ENCODE measurements at places on chromosomes 3 and 15.

DNA sequence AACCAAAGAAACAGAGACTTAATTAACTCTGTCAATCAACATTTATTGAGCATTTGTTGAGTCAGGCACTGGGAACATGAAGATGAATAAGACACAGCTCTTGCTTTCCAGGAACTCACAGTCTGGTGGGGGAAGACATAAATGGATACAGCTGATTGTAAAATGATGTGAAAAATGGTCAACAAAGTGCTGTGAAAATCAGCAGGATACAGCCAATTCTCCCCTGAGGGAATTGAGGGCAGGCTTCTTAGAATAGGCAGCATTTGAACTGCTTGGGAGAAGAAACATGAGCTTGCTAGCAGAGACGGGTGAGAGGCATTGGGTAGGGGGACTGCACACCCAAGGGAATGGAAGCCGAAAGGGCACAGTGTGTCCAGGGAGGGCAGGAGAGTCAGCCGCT, 41.1 kb downstream of the MFSD1 start:
- no peak for DNase-seq

DNA sequence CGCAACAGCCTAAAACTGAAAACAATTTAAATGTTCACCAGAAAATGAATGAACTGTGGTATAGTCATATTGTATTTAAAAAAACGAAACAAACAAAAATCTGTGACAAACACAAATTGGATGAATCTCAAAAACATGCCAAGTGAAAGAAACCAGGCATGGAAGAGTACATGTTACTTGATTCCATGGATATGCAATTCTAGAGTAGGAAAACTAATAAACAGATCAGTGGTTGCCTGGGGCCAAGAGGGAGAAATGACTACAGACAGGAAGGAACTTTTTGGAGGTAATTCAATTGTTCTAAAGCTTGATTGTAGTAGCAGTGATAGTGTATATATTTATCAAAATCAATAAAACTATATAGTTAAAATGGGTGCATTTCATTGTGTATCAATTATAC, 16.8 kb downstream of the UBE3A start:
- DNase-seq = no peak

GRCh38 chr3:72800869-72801268, 47.4 kb downstream of the SHQ1 start:
- no peak for DNase-seq

DNA sequence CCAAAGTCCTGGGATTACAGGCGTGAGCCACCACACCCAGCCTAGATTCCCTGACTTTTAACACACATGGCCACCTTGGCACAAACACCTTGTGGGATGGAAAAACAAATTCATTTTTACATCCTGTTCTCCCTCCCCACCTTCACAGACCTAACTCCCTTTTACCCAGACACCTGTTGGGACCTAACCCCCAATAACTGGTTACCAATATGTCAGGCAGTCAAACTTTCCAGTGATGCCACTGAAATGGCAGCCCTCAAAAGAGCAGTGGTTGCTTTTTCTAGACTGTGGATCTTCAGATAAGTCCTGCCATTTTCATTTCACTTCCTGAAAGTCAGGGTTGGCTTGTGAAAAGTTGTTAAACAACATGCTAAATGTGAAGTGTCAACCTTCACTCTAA, 34.9 kb downstream of the SIN3A start:
- DNase-seq = no peak

DNA sequence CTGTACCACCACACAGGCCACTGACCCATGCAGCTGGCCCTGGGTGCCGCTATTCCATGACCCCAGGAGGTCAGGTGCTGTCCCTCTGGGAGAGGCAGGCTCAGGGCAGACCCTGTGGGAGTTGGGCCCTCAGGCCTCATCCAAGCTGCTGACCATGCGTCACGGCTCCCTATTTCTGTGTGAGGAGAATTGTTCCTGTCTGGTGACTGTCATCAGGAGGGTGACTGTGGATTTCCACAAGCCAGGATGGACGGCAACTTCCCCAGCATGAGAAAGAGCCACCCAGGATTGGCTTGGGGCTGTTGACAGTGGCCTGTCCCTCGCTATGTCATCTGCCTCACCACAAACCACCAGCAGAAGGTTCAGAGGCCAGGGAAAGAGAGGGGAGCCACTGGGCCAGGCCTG, 41.4 kb downstream of the ZDHHC19 start:
- DNase-seq = no peak

GRCh38 chr3:89380016-89380415, 272.6 kb downstream of the EPHA3 start:
- DNase-seq = no peak

- no peak for DNase-seq
Observed at GRCh38 chr15:57406062-57406772, 29.9 kb downstream of the CGNL1 start.

- DNase-seq = no peak
Observed at GRCh38 chr15:32701863-32702262, 15.9 kb upstream of the GREM1 start.

DNA sequence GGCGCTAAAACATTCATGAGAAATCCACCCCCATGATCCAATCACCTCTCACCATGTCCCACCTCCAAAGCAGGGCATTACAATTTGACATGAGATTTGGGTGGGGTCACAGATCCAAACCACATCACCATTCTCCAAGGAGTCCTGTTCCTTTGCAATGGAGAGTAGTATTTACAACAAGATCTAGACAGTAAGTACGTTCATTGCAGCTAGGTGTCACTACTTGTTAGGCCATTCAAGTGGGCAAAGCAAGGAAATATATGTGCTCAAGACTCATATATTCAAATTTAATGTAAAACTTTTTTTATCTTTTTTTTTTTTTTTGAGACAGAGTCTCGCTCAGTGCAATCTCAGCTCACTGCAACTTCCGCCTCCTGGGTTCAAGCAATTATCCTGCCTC, 79.3 kb downstream of the AQP9 start:
- no peak for DNase-seq

GRCh38 chr3:167691366-167691765, 37.6 kb upstream of the WDR49 start:
- DNase-seq = peak; percentile 20

DNA sequence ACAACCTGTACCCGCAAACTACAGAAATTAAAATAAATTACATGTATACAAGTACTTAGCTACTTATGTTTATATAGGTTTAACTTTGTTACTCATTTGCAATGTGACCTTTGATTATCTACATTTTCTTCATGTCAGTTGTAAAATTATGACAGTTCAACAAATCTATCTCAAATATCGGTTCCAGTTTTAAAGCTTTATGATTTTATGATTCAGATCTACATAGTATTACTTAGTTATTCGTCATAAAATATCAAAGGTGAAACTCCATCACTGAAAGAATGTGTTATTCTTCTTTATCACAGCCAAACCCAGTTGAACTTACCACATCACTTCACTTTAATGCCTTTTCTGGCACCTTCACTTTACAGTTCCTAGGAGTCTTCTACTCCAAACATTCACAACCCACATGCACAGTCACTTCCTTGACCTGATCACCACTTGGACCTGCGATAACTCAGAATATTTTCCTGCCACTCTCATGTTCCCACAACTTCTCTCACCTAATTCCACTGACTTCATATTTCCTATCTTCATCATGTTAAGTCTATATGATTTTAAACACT, 47.2 kb downstream of the SLITRK3 start:
- no peak for DNase-seq

DNA sequence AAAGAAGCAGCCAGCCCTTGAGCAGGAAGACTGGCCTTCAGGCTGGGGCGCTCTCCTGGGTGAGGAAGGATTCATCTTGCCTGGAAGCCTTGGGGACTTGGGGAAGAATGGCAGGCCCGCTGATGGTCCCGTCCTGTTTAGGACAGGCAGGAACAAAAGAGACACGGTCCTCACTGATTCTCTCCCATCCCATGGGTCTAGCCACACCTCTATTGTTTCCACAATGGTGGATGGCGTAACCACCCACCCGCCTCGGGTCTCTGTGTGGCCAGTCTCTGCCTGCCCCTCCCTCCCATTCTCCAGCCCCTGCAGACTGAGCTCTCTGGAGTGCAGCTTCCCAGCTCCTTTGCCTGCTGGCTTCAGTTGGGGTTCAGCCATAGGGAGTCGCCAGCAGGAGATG, 284.3 kb downstream of the UACA start:
- no peak for DNase-seq

DNA sequence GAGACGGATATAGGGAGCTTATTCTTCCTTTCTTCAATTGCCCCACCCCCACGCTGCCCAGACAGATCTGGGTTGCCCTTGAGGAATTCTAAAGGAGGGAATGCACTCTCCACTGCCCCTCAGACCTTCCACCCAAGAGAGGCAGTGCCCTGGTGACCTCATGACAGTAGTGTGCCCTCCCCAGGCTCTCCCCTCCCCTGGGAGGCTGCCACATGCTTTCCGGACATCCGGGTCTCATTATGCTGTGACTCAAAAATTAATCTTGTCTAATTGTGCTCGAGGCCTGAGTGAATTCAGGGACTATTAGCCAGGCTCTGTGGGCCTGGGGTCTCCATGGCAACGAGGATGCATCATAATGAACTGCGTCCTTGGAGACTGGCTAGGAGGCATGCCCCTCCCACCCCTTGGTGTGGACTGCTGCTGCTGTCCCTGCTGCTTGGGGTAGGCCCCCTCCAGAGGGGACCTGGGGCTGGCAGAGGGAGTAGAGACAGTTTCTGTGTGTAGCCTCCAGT, 20.8 kb downstream of the CORO2B start:
- DNase-seq = no peak

GRCh38 chr15:59492389-59493377, 54.7 kb downstream of the FAM81A start:
- peak; percentile 70 for DNase-seq
